ENCODE measurements at places on chromosomes 2 and 18.
A peak's percentile ranks its signal among the peaks of the same experiment; 100 is the strongest.

DNA sequence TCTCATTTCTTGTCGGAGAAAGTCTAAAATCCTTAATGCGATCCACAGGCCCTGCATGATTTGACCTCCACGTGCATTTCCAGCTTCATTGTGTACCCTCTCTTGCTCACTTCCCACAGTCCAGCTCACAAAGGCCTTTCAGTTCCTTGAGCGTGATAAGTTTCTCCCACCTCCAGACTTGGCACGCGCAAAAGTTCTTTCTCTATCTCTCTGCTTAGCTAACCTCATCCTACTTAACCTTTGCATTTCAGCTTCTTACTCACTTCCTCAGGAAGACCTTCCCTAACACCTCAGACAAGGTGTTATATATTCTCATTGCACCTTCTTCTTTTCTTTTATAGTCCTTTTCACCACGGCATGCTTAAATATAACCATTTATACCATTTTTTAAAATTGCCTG, 124.8 kb upstream of the XPO1 start:
- no peak for DNase-seq

DNA sequence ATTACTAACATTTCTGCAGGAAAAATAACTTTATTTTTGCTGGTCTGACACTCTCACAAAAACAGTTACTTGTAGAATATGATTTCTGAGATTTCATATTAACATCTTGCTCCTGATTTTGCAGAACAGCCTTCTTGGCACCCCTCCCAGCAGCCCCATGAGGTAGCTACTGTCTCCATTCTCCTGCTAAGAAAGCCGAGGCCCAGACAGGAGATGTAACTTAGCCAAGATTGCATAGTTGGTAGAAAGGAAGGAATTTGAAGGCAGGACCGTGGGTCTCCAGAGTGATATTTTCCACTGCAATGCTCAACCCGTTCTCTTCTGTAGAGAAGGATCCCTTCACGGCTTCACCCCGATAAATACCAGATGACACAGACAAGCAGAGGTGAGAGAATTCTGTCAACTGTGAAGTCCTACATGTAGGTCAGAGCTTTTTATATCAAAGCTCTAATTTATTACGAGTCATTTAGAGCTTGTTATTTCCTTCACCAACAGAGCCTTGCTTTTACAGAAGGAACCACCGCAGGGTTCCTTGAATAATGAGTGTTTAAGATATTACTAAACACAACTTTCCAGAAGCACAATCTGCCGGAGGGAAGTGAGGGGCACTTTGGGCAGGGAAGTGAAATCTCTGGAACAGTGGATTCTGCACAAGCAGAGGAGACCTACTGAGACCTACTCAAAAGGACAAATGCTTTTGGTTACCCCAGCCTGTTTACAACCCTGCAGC, 48.0 kb upstream of the MYCN start:
- DNase-seq, result no peak

DNA sequence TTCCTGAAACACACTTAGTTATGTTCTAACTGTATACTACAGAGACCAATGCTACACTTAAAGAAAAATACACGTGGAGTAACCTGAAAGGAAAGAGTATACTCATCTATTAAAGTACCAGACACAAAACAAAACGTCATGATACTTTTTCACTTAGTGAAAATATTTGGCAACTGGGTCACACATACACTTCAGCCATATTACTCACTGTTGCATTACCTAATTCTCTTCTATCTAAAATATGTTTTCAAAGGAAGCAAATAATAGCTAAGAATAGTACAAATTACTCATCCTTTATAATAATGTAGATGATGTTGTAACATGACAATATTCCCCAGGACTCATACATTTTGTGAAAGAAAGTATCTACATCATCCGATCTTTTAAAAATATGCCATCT, 76.5 kb upstream of the EPB41L3 start:
- DNase-seq, result no peak

- DNase-seq, result peak; percentile 71
Measured at GRCh38 chr18:79394534-79395307, 1.0 kb upstream of the NFATC1 start.

DNA sequence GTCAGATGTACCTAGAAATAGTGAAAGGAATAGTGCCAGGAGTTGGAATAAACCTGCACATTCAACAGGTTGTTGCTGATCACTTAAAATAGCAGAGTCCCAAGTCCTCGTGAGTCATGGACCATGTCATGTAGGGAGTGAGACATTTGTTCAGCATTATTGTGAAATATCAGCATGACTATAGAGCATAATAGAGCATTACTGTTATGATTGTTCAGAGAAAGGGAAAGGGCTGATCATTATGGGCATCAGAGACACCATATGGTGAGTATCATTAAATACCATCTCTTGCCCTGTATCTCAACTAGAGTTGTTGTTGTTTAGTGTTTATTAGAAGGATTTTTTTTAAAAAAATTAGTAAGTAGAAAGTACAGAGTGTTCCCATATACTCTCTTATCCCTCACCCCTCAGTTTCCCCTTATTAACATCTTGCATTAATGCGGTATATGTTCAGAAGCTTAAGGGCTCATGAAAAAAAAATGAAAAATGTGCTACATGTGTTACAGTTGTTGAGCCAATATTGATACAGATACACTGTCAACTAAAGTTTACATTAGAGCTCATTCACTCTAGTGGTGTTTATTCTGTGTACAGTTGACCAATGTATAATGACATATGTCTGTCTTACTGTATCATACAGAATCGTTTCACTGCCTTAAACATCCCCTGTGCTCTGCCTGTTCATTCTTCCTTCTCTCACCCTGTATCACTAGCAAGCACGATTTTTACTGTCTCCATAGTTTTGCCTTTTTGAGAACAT, 5.7 kb downstream of the ELAC1 start:
- DNase-seq, result no peak

All from stimulated activated CD8-positive, alpha-beta memory T cell treated with anti-CD3 and anti-CD28 coated beads, Interleukin-4, amount 100 ng/mL, for 4 hours (primary cell).